ENCODE measurements at places on chromosomes 3 and 15. TPM values are rescaled to one million over a fixed set of nuclear protein-coding genes. Genes with fewer than 3 reads are reported as not detected.

The SPATA12 gene
- 0.12 TPM for total RNA-seq

The GRAMD2A gene
- total RNA-seq, result 0.93 TPM

The TM4SF1 gene
- 20.1 TPM for total RNA-seq

The OXTR gene
- 0.63 TPM for total RNA-seq

The SIDT1 gene
- 0.22 TPM for total RNA-seq
